ENCODE measurements at places on chromosomes 16 and 17. TPM values are rescaled to one million over a fixed set of nuclear protein-coding genes. Genes with fewer than 3 reads are reported as not detected.

DNA sequence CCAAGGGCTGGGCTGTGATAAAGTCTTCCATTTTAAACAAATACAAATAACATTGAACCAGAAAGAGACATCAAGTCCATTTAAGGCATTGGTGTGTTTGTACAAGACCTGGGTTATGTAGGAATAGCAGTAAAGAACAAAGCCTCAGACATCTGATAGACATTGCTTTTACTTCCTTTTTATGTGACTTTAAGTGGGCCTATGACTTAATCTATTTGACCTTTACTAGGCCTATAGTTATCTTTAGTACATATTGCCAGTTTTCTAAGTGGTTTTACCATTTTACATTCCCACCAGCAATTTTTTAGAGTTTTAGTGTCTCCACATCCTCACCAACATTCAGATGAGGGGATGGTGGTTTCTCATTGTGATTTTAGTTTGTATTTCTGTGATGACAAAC lies 298.8 kb downstream of the ZFHX3 start:
- H3K27ac ChIP-seq, result no peak overlapping the region
- DNase-seq, result no peak
- H3K27me3 ChIP-seq, result no peaks in the 10 kb centered on the region
- H3K36me3 ChIP-seq, result no peaks in the 10 kb centered on the region

Gene GP1BA
- not detected for total RNA-seq

- DNase-seq, result no peak
- no peaks in the 10 kb centered on the region for H3K27me3 ChIP-seq
- no peak overlapping the region for H3K4me3 ChIP-seq
- H3K4me1 ChIP-seq, result no peaks in the 10 kb centered on the region
- no peak overlapping the region for H3K27ac ChIP-seq
- no peaks in the 10 kb centered on the region for H3K36me3 ChIP-seq
Observed at GRCh38 chr17:73074566-73074965, 17.9 kb downstream of the SLC39A11 start.

Gene NPW
- total RNA-seq, result 1.8 TPM

Gene CRYM
- total RNA-seq, result 44.3 TPM

- H3K4me3 ChIP-seq, result no peak overlapping the region
- no peaks in the 10 kb centered on the region for H3K27me3 ChIP-seq
- no peak overlapping the region for H3K27ac ChIP-seq
- no peaks in the 10 kb centered on the region for H3K4me1 ChIP-seq
Observed at GRCh38 chr16:50273888-50274325, 7.6 kb downstream of the ADCY7 start.

Gene NPIPB9
- 6.2 TPM for total RNA-seq

- no peak overlapping the region for H3K4me3 ChIP-seq
- no peaks in the 10 kb centered on the region for H3K36me3 ChIP-seq
- DNase-seq, result no peak
- no peak overlapping the region for H3K27ac ChIP-seq
Observed at GRCh38 chr16:86224126-86224525, 286.2 kb upstream of the FOXF1 start.

- H3K4me1 ChIP-seq, result no peaks in the 10 kb centered on the region
- H3K27ac ChIP-seq, result no peak overlapping the region
- DNase-seq, result no peak
- no peaks in the 10 kb centered on the region for H3K27me3 ChIP-seq
Observed at GRCh38 chr17:31294820-31295488, 2.1 kb downstream of the OMG start.

DNA sequence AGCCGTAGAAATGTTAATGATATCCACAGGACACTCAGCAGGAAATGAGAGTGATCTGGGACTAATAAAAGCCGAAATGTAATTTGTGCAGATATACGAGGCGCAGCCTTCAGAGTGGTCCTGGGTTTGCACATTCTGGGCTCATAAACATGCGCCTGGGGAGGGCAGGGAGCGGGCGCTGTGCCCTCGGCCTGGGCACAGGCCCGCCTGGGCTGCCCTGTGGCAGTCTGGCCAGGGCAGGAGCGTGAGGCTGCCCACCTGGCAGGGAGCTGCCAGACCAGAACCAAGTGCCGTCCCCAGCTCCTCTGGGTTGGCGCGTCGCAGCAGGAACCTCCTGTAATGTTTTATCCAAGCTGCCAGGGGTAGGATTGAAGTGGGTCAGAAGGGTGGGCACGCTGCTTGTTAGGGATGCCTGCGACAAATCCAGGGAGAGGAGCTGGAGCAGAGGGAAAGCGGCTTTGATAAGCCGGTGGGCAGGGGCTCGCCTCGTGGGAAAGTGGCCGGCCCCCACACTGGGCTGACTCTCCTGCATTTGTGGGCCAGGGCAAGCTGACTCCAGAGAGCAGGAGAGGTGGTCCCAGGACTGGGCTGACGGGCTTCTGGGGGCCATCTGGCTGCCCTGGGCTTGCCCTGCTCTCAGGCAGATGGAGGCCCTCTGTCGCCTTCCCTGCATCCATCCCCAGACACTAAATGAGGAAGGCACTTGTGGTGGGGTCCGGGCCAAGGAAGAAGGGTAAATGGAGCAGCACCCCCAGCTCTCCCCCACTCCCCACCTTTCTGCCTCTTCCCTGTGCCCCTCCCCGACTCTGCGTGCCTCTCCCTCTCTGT lies 45.9 kb downstream of the SREBF1 start:
- H3K4me3 ChIP-seq, result no peak overlapping the region
- no peak for DNase-seq
- no peaks in the 10 kb centered on the region for H3K27me3 ChIP-seq
- H3K4me1 ChIP-seq, result peaks cover 20% of the 10 kb centered on the region

GRCh38 chr17:82794781-82795482 lies 43.1 kb downstream of the TBCD start:
- H3K4me3 ChIP-seq, result no peak overlapping the region
- no peaks in the 10 kb centered on the region for H3K4me1 ChIP-seq
- H3K27ac ChIP-seq, result no peak overlapping the region
- H3K36me3 ChIP-seq, result no peaks in the 10 kb centered on the region

DNA sequence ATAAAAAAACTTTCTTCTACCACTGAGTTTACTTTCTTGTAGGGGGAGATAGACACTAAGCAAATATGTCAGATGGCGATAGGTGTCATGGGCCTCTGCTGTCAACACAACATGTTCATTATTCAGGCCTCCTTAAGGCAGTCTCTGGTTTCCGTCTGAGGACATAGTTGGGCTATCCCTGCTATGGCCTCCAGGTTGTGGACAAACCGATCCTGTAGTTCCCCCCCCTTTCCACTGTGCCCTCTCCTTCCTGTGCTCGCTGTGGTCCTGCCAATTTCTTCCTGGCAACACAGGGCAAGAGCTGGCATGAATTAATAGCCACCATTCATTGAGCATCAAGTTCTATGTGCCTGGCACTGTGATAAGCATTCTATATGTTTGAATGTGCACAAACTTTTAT lies 81.0 kb upstream of the HS3ST2 start:
- peaks cover 6% of the 10 kb centered on the region for H3K4me1 ChIP-seq
- H3K4me3 ChIP-seq, result no peak overlapping the region
- no peaks in the 10 kb centered on the region for H3K27me3 ChIP-seq
- H3K36me3 ChIP-seq, result no peaks in the 10 kb centered on the region
- no peak overlapping the region for H3K27ac ChIP-seq

GRCh38 chr17:80667462-80668277 lies 123.0 kb downstream of the RPTOR start:
- no peaks in the 10 kb centered on the region for H3K4me1 ChIP-seq
- no peaks in the 10 kb centered on the region for H3K27me3 ChIP-seq
- H3K27ac ChIP-seq, result no peak overlapping the region

DNA sequence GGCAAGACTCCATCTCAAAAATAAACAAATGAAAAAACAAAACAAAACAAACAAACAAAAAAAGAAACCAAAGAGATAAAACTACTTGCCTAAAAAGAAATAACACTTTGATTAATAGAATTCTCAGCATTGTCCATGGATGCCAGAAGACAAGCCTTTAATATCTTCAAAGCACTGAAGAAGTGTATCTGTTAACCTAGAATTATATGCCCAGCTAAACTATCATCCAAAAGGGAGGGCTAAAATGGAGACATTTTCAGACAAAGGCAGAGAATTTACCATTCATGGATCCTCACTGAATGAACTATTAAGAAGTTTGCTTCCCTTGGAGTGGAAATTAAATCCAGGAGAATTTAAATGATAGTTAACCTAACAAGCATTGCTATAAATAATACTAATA lies 130.1 kb upstream of the SEC14L1 start:
- no peak overlapping the region for H3K4me3 ChIP-seq
- no peaks in the 10 kb centered on the region for H3K4me1 ChIP-seq
- DNase-seq, result no peak
- no peaks in the 10 kb centered on the region for H3K27me3 ChIP-seq

- H3K4me3 ChIP-seq, result no peak overlapping the region
- H3K4me1 ChIP-seq, result no peaks in the 10 kb centered on the region
Observed at GRCh38 chr16:11129378-11129781, 126.6 kb downstream of the SOCS1 start.

All from prostate gland (tissue), 2 donors.